ENCODE measurements at places on chromosomes 13 and 19.
A peak's percentile ranks its signal among the peaks of the same experiment; 100 is the strongest.

DNA sequence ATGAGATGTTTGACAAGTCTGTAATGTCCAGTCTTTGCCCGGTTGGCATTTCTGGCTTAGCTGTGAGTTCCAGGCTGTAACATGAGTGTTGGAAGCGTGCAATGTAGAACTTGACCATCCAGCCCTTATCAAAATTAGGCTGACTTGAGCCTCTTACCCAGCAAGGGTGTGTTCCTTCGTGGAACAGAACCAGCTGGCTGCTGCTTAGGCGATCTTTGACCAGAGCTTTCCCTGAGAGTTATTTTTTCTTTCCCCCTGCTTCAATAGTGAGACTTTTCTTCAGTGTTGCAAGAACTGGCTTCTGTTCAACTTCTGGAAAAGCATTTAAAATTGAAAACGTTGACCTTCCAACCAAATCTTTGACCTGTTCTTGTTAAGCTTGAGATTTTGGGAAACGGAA, 6.5 kb downstream of the TNFSF13B start:
- no peak for DNase-seq

DNA sequence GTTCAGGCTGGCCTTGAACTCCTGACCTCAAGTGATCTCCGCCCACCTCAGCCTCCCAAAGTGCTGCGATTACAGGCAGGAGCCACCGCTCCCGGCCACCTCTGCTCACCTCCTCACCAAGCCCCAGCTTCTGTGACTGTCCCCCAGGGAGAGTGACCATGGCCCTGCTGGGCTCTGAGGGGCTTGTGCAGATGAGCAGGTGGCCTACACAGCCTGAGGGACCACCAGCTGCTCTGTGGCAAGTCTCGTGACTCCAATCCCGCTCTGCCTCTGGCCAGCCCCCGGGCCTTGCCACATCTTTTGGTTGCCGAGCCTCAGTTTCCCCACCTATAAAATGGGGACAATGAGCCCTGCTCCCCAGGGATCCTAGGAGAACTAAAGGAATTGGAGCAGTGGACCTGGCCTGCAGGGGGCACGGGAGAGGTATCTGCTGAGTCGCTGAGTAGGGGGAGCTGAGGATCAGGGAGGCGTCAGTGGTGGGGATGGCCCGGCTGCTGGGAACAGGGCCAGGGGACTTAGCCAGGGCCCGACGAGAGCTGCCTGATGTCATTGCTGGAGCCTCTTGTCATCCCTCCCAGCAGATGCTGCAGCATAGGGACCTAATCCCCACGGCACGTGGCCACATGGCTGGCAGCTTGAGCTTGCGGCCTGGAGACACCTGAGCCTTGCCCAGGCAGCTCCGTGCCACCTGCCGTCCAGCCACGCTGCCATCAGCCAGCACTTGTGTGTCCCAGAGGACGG, 74.7 kb downstream of the GADD45B start:
- no peak for DNase-seq

GRCh38 chr13:70415136-70415535, 306.9 kb upstream of the KLHL1 start:
- DNase-seq, result no peak

- DNase-seq, result no peak
Measured at GRCh38 chr19:524062-524674, 7.4 kb upstream of the CDC34 start.

- DNase-seq, result peak; percentile 25
Measured at GRCh38 chr19:11203194-11204075, 6.1 kb upstream of the KANK2 start.

DNA sequence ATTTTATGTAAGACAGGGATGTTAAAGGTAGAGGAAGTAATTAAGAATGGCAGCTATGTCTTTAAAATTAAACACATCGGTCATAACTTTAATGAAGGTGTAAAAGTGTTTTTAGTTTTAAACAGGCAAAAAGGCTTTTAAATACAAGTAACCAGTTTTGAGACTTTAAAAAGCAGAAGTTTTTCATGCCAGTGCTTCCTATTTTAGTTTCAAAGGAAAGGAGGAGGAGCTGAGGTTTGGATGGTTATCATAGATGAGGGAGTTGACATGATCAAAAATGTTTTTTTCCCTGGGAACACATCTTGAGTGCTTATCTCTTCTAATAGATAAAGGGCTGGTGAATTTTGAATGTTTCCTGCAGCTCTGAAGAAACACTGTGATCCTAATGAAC, 42.9 kb downstream of the LRCH1 start:
- no peak for DNase-seq

DNA sequence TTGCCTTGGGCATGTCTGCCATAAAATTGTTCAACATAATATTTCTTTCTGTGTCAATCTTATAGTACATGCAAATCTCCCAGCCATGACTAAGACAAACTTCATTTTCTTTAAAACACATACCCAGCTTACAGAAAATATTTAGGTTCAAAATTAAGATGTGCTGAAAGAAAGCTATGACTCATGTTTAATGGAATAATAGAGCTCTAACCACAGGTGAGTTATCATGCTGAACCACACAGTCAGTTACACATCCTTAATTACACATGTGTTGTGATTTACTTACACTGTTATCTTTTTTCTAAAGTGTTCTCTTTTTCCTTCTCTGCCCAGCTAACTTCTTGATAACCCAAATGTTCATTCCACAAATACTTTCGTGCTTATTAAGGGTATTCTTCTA, 1831.2 kb downstream of the OLFM4 start:
- DNase-seq, result no peak

DNA sequence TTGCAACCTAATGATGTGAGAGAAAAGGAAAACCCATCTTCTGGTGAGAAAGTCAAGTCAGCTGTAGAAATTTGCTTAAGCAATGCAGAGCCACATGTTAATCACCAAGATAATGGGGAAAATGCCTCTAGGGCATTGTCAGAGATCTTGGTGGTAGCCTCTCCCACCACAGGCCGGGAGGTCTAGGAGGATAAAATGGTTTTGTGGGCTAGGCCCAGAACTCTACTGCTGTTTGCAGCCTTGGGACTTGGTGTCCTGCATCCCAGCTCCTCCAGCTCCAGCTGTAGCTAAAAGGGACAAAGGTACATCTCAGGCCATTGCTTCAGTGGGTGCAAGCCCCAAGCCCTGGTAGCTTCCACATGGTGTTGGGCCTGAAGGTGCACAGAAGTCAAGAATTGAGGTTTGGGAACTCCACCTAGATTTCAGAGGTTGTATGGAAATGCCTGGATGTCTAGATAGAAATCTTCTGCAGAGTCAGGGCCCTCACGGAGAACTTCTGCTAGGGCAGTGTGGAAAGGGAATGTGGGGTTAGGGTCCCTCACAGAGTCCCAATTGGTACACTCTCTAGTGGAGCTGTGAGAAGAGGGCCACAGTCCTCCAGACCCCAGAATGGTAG, 382.2 kb upstream of the KLHL1 start:
- DNase-seq, result no peak

- DNase-seq, result no peak
Measured at GRCh38 chr13:54194233-54195024, 1165.8 kb downstream of the OLFM4 start.

DNA sequence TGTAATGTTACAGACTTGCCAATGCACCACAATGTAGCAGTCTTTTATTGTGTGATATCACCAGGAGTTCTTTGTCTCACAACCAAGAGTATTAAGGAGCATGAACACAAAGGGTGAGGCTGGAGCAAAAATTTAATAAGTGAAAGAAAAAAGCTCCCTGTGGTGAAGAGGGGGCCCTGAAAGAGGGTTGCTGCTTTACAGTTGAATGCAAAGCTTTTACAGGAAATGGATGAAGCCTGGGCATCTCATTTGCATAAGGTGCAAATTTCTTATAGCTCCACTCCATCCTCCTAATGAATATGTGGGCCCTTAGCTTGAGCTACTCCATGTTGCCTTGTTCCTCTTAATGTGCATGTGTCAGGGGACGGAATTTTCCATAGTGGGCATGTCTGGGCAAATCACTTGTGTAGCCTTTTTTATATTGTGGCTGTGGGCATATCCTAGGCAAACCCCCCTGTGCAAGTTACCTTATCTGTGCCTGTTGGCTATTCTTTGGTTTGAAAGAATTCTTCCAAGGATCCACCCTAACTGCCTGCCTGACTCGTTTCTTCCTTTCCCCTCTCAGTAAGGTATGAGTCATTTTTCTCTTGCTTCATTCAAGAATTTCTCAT, 45.3 kb upstream of the TRPC4 start:
- DNase-seq, result no peak

DNA sequence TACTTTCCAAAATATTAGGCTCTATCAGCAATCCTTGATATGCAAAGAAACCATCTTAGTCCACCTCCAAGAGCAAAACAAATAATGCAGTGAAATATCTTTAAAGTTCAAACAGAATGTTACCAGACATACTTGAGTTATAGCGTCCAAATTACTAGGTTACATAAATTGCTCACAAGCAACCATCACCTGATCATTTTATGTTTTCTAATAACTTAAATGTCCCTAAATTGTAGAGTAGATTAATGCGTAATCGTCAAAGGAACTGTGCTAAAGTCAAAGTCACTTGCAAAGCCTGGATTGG, 350.6 kb upstream of the ARGLU1 start:
- DNase-seq, result no peak
